ENCODE measurements at places on chromosomes 5 and 9.

- DNase-seq = no peak
Measured at GRCh38 chr5:137760719-137761516, 6.8 kb upstream of the HNRNPA0 start.

DNA sequence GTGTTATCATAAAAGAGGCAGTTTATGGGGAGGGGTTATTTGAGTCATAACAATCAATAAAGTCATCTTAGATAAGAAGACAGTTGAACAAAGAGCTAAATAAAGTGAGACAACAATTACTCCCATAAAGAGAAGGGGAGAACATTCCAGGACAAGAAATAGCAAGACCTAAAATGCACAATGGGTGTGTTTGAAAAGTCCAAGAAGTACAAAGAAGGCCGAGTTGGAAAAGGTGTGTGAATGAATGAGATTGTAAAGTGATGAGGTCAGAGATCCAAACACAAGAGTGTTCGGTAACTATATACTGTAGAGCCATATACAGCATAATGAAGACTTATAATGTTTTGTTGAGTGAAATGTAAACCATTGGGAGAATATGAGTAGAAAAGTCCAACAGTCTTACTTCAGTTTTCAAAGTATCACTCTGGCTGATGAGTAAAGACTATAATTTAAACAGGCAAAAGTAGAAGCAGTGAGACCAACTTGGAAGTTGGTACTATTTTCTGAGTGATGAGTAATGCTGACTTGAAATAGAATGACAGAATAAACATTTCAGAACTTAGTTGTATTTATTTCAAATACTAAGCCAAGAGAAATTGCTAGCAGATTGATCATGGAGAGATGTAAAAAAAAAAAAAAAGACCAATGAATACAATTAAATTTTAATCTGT, 868.7 kb upstream of the CDH9 start:
- DNase-seq = no peak

- no peak for DNase-seq
Measured at GRCh38 chr9:84829471-84829870, 159.9 kb downstream of the NTRK2 start.

GRCh38 chr9:35858458-35858857, 11.7 kb downstream of the OR13J1 start:
- DNase-seq = no peak

DNA sequence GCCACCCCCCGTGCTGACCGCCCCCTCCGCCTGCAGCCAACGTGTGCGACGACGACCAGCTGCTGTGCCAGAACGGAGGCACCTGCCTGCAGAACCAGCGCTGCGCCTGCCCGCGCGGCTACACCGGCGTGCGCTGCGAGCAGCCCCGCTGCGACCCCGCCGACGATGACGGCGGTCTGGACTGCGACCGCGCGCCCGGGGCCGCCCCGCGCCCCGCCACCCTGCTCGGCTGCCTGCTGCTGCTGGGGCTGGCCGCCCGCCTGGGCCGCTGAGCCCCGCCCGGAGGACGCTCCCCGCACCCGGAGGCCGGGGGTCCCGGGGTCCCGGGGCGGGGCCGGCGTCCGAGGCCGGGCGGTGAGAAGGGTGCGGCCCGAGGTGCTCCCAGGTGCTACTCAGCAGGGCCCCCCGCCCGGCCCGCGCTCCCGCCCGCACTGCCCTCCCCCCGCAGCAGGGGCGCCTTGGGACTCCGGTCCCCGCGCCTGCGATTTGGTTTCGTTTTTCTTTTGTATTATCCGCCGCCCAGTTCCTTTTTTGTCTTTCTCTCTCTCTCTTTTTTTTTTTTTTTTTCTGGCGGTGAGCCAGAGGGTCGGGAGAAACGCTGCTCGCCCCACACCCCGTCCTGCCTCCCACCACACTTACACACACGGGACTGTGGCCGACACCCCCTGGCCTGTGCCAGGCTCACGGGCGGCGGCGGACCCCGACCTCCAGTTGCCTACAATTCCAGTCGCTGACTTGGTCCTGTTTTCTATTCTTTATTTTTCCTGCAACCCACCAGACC, 80.2 kb downstream of the NTNG2 start:
- no peak for DNase-seq

- DNase-seq = no peak
Measured at GRCh38 chr9:3954331-3955304, 345.2 kb downstream of the GLIS3 start.

GRCh38 chr5:150172556-150172955, 6.0 kb downstream of the CDX1 start:
- no peak for DNase-seq

DNA sequence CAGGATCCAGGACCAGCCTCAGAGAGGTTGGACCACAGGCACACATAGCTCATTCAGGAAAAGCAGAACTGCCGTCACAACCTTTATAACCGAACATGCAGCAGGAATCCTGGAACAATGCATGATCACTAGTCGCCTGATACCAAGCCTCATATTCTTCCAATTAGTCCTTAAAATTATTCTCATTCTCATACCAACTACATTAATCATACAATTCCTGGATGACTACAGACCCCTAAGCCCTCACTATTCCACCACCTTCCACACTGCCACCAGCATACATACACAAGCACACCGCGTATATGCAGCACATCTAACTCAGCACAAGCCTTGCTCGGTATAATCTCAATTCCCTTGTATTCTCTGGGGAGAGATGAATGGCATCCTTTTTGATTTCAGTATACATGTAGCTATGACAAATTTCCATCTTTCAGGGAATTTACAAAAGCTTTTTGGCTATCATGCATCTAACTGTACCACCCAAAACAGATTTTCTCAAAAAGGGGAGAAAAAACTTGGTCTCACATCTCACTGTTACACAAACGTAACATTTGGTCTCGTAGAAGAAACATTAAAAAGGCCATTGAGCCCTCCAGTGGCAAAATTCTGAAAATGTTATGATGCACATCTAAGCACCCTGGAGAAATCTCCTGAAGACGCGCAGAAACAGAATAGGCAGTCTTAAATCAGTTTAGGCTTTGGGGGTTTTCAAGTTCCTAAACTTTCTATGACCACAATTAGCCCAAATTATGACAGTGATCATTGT, 46.2 kb downstream of the MCTP1 start:
- peak; percentile 14 for DNase-seq

- no peak for DNase-seq
Measured at GRCh38 chr5:76807296-76807695, 11.5 kb upstream of the F2RL1 start.

DNA sequence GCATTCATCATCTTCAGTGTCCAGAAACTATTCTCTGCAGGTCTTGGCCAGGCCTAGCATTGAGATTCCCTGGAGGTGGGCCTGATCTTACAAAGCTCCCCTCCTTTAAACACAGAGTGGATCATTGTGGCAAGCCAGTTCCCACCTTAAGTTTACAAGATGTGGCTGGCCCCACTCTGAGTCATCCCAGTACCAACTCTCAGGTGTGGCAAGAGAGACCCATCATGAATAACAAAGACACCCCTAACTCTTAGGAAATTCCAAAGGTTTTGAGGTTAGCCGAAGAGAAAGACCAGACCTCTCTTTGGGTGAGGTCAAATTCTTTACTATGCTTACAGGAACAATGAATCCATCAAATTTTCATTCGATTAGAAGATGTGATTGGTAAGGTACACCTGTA, 78.2 kb downstream of the RFK start:
- no peak for DNase-seq

GRCh38 chr9:103215197-103215596, 220.1 kb downstream of the CYLC2 start:
- DNase-seq = no peak

- no peak for DNase-seq
Measured at GRCh38 chr5:169125571-169125970, 175.4 kb downstream of the SLIT3 start.
